Right kidney (tissue), 9 donors: ENCODE measurements at places on chromosomes 3 and 15.

DNA sequence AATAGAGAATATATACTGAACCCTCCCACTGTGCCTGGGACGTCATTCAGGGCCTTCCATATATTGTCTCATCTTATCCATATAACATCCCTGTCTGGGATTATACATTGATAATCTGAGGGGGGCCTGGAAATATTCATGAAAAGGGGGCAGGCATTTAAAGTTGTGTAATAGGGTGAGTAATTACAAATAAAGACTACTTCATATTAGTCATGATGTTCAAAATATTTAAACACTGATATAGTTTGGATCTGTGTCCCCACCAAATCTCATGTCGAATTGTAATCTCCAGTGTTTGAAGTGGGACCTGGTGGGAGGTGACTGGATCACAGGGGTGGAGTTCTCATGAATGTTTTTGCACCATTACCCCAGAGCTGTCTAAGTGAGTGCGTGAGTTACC lies 97.8 kb downstream of the AQP9 start:
- no peak for DNase-seq

DNA sequence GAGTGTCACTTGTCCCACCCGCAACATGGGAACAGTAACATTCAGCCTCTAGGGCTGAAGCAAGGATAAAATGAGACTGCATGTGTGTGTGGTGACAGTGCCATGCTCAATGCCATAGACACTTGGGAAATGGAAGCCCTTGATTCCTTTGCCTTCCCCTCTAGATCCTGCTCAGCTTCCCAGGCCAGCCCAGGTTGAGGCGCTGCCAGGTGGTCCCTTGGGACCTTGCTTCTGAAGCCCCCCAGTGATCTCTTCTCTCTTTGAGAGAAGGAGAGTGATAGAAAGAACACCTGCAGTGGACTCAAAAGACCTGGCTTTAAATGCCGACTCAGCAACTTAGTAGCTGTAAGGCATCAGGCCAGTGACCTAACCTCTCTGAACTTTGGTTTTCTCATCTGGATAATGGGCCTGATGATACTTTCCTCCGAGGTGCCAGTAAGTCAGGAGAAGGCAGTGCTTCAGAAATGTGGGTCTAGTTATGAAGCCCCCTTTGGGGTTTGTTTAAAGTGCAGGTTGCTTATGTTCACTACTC lies 144.5 kb downstream of the RPLP1 start:
- no peak for DNase-seq

GRCh38 chr3:45273681-45274515 lies 47.8 kb upstream of the TMEM158 start:
- no peak for DNase-seq

DNA sequence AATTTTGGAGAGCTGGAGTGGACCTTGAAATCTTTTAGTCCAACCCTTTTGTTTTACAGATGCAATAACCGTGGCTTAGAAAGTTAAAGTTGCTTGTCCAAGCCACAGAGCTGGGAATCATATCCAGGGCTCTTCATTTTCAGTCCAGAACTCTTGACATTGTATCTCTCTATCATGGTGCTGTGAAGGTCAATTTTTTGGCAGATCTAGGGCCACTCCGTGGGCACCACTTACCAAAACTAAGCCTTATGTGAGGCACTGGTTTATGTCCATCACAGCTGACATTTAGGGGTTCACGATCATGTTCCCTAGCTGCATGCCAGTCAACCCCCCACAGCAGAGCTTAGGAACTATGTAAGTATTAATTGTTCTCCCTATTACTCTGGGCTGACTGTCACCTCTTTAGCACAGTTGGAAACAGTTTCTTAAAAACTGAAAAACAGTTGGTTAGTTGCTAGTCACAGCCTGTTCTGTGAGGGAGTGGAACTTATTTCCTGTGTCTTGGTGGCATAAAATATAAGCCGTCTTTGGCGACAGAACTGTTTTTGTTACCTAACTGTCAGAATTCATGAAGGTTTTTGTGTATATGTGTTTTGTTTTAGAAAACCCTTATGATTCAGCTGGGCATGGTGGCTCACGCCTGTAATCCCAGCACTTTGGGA lies 189.6 kb upstream of the UMPS start:
- no peak for DNase-seq
